ENCODE measurements at places on chromosomes 6 and 20.

- DNase-seq: no peak
Observed at GRCh38 chr20:709991-710779, 34.6 kb upstream of the SCRT2 start.

- DNase-seq: no peak
Observed at GRCh38 chr20:63293456-63293855, 470 bp downstream of the COL20A1 start.

- no peak for DNase-seq
Observed at GRCh38 chr6:5411414-5411813, 150.1 kb downstream of the FARS2 start.

- no peak for DNase-seq
Observed at GRCh38 chr20:52309181-52309580, 117.6 kb upstream of the ZFP64 start.

DNA sequence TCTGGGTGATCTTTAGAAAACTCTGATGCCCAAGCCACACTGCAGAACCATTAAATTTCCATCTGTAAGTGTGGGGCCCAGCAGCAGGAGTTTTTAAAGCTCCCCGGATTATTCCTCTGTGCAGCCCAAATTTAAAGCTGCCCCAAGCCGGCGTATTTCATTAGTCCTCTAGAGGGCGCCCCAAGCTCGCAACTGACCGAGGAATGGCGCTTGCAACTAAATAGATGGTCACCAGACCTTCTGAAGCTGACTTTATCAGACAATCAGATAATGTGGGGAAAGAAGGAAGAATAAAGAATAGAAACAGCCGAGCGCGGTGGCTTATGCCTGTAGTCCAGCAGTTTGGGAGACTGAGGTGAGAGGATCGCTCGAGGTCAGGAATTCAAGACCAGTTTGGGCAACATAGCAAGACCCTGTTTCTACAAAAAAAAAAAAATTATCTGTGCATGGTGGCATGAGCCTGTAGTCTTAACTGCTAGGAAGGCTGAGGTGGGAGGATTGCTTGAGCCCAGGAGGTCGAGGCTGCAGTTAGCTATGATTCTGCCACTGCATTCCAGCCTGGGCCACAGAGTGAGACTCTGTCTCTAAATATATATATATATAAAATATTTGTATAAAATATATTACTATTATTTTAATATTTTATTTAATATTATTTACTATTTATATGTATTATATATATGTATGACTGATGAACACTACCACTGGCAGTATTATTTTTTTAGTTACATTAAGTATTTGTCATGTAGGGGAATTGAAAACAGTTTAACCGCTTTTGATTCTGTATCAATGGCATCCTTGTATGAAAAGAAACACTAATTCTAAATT, 56.0 kb downstream of the OTOR start:
- DNase-seq: peak; percentile 22

- DNase-seq: peak; percentile 99
Observed at GRCh38 chr6:111119571-111120329, 32.4 kb downstream of the SLC16A10 start.

DNA sequence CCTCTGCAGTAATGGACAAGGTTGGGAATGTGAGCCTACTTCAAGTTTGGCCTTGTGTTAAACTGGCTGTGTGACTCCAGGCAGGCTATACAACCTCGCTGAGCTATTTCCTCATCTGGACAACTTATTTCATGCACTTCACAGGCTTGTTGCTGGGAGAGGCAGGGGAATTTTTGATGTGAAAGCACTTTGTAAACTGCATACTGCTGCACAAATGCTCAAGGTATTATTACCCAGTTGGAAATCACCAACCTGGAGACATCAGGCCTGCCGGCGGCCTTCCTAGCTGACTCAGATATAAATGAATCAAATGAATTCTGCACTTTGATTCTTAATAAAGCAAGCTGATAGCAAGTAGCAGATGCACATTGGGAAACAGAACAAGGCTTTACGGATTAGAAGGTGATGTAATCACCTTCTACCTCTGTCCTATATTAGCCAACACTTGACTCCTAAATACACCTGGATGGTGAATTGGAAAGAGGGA, 10.1 kb downstream of the JARID2 start:
- peak; percentile 57 for DNase-seq

GRCh38 chr6:142702501-142703460, 242.2 kb downstream of the HIVEP2 start:
- peak; percentile 90 for DNase-seq

- no peak for DNase-seq
Observed at GRCh38 chr6:1228754-1229191, 83.1 kb upstream of the FOXQ1 start.

DNA sequence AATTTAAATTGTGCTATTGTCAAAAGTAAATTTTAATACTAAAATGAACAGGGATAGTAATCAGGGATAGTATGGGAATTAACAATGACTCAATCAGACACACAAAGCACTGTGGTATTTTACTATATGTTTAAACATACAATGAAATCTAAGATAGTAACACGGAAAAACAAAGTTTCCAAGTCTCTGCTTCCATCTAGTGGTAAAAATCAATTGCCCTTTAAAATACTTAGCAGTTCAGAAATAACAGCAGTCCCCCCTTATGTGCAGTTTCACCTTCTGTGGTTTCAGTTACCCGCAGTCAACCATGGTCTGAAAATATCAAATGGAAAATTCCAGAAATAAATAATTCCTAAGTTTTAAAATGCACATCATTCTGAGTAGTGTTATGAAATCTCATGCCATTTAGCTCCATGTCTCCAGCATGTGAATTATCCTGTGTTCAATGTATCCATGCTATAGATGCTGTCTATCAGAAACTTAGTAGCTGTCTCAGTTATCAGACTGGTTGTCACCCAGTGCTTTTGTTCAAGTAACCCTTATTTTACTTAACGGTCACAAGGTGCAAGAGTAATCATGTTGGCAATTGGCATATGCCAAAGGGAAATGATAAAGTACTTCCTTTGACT, 58.5 kb downstream of the AHI1 start:
- DNase-seq: peak; percentile 60

DNA sequence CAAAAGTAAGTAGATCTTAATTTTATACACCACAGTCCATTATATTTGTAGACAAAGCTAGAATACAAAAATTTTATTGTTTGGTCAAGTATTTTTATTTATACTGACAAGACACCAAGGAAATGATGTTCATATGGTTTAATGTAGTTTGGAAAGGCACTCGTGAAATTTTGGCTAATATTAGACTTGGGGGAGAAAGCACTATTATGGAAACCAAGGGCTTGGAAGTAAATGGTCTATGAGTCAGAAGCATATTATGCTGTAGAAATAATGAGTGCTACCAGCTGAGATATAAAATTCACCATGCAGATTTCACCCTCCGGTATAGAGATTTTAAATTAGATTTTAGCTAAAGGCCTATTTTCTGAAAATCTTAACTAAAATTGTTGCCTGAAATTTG, 233.6 kb downstream of the KCNQ5 start:
- DNase-seq: no peak

DNA sequence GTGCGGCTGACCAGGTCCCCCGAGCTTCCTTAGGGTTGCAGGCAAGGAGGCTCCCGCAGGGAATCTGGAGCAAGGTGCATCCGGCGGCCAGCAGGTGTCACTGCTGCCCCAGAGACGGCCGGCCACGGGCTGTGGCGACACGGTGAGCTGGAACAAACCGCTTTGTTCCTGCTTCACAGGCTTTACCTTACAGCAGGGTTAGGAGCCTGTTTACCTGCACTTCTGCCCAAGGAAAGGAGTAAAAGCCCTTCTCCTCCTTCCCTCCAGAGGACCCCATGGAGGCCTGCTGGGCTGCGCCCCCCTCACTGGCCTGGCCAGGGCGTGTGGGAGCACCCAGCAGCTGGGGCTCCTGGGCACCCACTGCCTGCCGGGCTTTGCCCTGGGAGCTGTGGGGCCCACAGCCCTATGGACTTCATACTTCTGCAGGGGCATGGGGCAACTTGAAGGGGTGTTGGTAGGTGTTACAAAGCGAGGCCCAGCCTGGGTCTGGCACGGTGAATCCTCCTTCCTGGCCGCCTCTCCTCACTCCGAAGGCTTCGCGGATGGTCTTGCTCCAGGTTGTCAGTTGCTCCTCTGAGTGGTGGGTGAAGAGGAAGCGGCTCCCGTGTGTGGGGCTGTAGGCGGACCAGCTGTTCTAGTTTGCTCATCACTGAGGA, 88.4 kb downstream of the CDC5L start:
- peak; percentile 64 for DNase-seq

DNA sequence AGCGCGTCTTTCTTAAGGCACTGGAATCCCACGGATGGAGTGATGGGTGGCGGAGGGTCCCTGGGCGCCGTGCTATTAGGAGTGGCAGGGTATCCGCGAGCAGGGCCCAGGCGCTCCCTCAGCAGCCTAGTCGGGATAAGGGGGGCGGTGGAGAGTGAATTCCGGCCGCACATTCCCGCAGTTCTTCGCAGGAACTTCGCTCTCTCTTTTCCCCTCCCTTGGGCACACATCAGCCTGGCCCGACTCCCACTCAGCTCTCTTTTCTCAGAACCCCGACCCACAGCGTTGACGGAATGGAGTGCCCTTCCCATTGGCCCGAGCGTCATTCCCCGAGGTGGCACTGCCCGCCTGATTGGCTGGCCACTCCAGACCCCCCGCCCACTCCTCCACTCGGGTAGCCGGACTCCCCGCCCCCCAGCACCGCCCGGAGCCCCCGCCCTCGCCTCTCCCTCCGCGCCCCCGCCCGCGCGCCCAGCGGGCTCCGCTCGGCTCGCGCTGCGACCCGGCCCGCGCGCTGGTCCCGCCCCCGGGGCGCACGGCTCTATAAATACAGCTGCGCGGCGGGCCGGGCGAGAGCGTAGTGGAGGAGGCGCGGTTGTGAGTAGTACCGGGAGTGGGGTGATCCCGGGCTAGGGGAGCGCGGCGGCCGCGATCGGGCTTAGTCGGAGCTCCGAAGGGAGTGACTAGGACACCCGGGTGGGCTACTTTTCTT, at the start of gene ID4:
ID4 (plus strand) TSS at position 572 of the 712 bp plus-strand sequence. CDS start 385 bp downstream, outside the sequence.
- no peak for DNase-seq

- no peak for DNase-seq
Observed at GRCh38 chr6:169807229-169807628, 55.8 kb downstream of the ERMARD start.

GRCh38 chr6:45650524-45651135, 272.9 kb upstream of the SUPT3H start:
- no peak for DNase-seq

DNA sequence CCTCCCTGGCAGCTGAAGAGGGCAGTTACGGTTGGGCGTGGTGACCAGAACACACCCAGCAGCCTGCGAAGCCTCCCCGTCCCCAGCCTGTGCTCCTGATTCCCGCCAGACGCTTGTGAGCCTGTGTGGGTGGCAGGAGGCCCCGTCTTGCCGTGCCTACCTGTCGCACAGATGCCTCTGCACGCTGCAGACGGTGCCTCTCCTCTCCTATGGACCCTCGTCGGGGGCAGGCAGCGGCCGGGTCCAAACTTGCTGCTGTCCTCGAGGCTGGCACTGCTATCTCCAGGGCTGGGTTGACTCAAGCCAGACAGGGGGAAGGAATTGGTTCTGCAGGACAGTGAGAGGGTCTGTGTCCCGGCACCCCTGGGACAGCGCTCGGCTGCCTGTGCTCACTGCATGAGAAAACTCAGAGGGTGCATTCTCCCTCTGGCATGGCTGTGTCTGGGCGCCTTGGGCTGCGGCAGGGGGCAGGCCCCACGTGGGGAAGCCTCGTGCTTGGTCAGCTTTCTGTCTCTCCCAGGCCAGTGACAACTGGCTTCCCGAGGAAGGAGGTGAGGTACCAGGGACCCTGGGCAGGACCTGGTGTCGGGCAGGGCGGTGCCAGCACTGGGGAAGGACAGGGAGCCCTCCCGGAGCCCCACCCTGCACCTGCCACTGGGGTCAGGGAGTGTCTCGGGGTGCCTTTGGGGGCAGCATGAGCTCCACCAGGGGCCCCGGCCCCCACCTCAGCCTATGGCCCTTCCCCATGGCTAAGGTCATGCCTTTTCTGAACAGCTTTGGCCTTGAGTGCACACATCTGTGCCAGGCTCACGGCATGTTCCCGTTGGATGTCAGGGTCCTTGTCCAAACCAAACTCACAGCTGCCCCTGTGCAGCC, 127.5 kb downstream of the TAF4 start:
- DNase-seq: no peak

DNA sequence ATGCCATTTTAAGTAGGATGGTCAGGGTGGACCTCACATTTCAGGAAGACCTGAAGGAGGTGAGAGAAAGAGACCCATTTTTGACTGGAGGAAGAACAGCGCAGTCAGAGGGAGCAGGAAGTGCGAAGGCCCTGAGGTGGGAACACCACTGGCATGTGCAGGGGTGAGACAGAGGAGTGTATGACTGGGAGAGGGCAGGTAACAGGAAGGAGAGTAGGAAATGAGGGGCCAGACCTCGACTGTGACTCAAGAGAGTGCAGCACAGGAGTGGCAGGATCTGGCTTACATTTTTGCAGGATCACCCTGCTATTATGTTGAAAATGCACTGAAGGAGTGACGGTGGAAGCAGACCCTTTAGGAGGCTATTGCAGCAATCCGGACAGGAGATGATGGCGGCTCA, 117.7 kb upstream of the CDYL start:
- DNase-seq: no peak

DNA sequence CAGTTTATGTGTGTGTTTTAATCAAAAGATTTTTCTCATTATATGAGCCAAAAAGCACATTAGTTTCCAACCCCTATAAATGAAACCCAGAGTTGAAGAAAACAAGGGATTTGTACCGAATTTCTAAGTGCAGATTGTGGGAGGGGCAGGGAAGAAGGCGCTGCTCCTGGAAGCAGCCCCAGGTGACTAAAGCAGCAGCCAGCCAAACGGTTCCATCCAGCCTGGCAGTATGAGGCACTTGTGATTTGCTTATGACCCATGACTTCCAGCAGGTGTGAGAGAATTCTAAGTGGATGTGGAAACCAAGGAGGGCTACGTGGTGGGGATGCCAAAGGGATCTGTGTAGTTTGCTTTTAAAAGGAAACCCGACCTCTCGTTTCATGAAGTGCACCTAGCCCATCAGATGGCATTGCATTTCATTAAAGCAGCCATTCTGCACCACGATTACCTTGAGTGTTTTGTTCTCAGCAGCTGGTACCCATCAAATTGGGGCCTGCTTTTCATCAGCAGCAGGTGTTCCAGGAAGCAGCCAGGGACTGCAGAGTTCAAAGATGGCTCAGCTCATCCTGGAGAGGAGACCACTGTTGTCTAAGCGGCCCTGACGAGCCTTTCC, 79.1 kb downstream of the DTD1 start:
- no peak for DNase-seq

- DNase-seq: no peak
Observed at GRCh38 chr6:128521282-128521632, 858 bp upstream of the PTPRK start.

DNA sequence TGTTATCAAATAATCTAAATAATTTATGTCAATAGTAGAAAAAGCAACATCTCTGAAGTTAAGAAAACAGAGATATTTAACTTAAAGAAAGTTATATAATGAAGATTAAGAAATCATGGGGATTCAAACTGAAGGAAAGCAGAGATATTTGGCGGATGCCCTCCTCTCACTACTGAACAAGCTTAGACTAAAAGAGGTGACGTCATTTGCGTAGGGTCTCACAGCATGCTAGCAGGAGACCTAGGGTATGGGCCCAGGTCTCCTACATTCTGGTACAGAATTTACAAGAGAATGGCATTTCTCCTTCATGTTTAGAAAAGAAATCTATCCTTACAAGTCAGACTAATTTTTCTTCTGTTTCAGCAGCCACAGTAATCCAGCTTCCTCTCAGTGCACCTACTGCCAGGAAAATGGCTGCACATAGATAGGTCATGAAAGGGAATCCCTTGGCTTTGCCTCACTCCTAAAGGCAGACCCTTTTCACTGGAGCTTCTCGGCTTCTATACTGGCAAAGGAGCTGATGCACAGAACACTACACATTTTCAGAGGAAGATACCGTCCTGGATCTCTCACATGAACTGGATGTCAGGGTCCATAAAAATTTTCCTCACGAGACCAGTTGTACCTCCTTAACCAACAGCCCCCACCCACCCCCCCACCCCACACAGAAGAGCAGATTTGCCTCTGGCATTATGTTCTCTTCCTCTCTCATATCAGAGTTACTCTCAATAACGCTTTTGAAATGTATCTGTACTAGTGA, 41.8 kb upstream of the DST start:
- no peak for DNase-seq

Measured in inflammatory macrophage treated with lipopolysaccharide for 4 hours (primary cell).